ENCODE measurements at places on chromosomes 4 and X. TPM values are rescaled to one million over a fixed set of nuclear protein-coding genes. Genes with fewer than 3 reads are reported as not detected.

The MAGEC3 gene
- not detected for total RNA-seq

The TLR1 gene
- total RNA-seq, result 2.2 TPM

The MAOB gene
- 7.7 TPM for total RNA-seq

The GAGE1 gene
- not detected for total RNA-seq

The MANBA gene
- total RNA-seq, result 56.6 TPM

The SSX4B gene
- not detected for total RNA-seq

The LUZP4 gene
- not detected for total RNA-seq

The HMGN5 gene
- total RNA-seq, result 1.6 TPM

The AFM gene
- total RNA-seq, result not detected

The IGSF1 gene
- total RNA-seq, result not detected

The GAGE12J gene
- not detected for total RNA-seq

The KIAA1210 gene
- not detected for total RNA-seq

The VCX2 gene
- not detected for total RNA-seq
